ENCODE measurements at places on chromosomes 2 and 18. TPM values are rescaled to one million over a fixed set of nuclear protein-coding genes. Genes with fewer than 3 reads are reported as not detected.
A peak's percentile ranks its signal among the peaks of the same experiment; 100 is the strongest.

DNA sequence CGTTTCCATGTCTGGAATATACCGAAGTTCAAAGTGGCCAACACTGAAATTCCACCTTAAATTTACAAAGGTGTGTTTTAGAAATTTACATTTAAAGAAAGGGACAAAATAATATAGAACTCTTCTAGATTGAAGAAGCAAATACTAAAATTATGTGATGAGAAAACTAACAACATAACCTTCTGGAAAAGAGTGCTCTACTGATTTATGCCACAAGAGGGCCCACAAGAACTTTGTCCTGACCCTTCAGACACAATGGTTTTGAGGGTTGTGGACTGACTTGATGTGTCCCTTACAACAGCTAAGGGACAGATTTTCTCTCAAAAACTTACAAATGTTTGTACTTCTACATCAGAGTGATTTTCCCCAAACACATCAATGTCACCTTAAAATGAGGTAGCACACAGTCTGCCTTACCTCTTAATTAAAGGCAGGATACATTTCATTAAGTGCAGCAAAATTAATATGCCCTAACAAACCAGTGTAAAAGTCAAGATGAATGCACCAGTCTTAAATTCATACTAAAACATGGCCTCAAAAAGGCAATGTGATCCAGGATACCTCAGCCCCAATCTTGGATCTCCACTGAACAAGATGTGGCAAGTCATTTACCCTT, 36.2 kb downstream of the EIF2AK3 start:
- DNase-seq: peak; percentile 46

- DNase-seq: no peak
Observed at GRCh38 chr2:3914241-3914640, 210.9 kb downstream of the DCDC2C start.

GALNT5 gene
- 2.4 TPM for total RNA-seq

GRCh38 chr2:14433946-14434495, 198.5 kb upstream of the LRATD1 start:
- no peak for DNase-seq

- DNase-seq: peak; percentile 94
Observed at GRCh38 chr2:130727286-130727924, 1.5 kb upstream of the GPR148 start.

- DNase-seq: no peak
Observed at GRCh38 chr2:3631851-3632659, 25.9 kb upstream of the ALLC start.

- DNase-seq: peak; percentile 31
Observed at GRCh38 chr2:159677654-159678053, 34.7 kb upstream of the MARCHF7 start.

Data from spinal cord (tissue), 10 donors.